ENCODE measurements at places on chromosomes 6 and 20.
A peak's percentile ranks its signal among the peaks of the same experiment; 100 is the strongest.

DNA sequence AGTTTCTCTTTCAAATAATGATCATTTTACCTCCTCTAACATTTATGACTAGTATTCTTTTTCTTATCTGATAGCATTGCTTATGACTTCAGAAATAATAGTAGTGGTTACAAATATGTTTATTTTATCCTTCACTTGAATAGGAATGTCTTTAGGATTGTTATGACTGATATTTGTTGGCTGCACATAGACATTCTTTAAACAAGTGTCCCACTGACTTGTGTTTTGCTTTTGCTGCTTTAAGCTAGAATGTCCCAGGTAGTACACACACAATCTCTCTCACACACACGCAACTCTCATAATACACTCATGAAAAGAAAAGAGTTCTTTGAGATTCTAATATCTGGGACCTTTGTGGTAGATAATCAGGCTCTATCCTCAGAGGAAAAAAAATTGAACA is 21.6 kb downstream of the KIAA1586 start:
- DNase-seq: no peak

GRCh38 chr6:28741363-28741762 is 182.4 kb downstream of the TRIM27 start:
- no peak for DNase-seq

DNA sequence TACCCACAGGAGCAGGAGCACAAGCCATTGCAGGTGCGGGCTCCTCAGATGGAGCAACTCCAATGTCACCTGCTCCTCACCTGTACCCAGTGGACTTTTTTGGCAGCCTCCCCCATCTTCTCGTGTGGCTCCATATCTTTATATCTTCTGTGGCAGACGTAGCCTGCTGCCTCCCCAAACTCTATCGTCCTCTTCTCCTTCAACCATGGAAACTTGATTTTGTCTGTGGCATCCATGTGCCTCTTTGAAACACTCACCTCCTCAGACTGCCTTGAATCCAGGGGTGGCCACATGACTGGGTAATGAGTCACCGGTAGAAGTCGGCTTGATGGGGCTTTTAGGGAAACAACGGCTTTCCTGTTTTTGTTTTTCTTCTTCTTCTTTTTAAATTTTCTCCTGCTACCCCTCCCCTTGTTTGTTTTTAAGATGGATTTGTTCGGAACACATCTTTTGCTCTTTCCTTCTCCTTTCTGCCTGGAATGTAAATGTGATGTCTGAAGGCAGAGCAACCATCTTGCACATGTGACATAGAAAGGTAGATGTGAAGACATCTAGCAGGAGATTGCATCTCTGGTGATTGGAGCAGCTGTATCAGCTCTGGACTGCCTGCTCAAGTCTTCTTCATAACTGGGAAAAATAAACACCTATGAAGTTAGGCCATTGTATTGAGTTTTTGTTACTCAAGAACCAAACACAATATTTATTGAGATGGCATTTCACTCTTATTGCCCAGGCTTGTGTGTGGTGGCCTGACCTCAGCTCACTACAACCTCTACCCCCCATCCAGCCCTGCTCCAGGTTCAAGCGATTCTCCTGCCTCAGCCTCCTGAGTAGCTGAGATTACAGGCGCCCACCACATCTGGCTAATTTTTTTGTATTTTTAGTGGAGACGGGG is 69.9 kb upstream of the DDR1 start:
- peak; percentile 59 for DNase-seq

DNA sequence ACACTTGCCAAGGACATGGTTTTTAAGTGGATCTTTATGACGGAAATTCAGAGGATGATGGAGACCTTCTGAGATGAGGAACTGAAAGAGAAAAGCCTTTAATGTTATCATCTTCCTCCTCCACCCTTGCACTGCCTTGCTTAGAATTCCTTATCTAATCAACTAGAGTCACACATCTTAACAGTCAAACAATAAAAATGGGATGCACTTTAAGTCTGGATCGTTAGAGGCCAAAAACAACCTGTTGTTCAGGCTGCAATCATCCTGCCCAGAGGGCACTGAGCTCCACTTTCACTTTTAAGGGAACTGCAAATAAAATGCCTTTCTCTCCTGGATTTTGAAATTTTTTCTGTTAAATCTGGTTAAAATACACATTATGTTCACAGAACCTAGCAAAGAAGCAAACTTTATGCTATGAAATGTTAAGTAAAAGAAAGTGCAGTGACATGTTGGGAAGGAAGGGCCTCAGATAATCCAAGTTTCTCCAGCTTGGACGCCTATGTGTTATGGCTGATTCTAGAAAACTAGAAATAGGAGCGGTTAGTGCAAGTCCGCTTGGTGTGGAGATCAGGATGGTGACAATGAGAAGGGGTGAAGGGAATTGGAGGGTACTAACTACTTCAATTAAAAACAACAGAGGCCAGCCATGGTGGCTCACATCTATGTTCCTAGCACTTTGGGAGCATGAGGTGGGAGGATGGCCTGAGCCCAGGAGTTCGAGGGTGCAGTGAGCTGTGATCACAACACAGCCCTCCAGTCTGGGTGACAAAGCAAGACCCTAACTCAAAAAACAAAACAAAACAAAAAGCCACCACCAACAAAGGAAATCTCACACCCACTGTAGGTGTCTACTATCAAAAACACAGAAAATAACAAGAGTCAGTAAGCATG is 66.4 kb upstream of the KIF13A start:
- no peak for DNase-seq

- DNase-seq: no peak
Measured at GRCh38 chr6:81843302-81843701, 90.8 kb upstream of the TENT5A start.

DNA sequence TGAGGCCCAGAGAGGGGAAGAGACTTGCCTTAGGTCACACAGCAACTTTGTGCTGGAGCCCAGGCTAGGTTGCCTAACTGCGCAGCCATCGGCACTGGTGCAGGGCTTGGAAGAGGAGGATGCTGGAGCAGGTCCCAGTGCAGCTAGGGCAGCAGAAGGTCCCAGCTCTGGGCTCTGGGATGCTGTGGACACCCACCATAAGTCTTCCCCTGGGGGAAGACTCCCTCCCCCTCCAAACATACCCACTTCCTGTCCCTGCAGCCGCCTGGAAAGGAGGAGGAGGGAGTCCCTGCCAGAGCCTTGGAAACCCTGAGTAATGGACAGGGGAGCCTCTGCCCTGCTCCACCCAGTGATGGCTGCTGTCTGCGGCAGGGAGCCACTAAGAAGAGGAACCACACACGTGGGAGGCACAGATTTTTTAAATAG is 93.6 kb downstream of the NCR2 start:
- DNase-seq: no peak

GRCh38 chr6:13304101-13304500 is 24.2 kb downstream of the TBC1D7 start:
- DNase-seq: no peak

Measured in stimulated activated CD4-positive, alpha-beta T cell treated with anti-CD3 and anti-CD28 coated beads, TNF-alpha, amount 100 ng/mL, for 4 hours (primary cell).